Activated CD4-positive, alpha-beta T cell treated with anti-CD3 and anti-CD28 coated beads, Interleukin-2, amount 10 ng/mL, durations not matched to agents 7 days and 5 days (primary cell): ENCODE measurements at places on chromosomes 7 and 10. TPM values are rescaled to one million over a fixed set of nuclear protein-coding genes. Genes with fewer than 3 reads are reported as not detected.

DNA sequence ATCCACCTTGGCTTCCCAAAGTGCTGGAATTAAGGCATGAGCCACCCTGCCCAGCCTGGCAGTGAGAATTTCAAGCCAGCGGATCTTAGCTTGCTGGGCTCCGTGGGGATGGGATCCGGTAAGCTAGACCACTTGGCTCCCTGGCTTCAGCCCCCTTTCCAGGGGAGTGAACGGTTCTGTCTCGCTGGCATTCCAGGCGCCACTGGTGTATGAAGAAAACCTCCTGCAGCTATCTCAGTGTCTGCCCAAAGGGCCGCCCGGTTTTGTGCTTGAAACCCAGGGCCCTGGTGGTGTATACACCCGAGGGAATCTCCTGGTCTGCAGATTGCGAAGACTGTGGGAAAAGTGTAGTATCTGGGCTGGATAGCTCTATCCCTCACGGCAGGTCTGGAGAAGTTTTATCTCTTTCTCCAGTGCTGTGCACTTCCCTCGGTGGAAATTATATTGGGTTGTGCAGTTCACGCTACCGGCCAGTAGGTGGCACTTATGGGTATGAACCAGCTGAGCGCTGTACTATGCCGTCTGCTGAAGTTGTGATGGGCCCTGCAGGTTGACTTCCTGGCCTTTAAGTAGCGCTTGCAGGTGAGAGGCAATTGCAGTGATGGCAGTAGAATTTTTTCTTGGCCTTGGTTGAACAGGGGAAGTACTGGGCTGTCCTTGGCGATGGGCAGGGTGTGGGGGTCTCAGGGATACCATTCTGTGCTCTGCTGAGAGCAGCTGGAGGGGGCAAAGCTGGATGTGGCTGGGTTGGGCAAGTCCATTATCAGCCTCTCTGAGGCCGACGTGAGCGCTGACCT is 138.0 kb upstream of the MTPN start:
- no peak overlapping the region for H3K27ac ChIP-seq
- H3K4me3 ChIP-seq: no peak overlapping the region
- peaks cover 5% of the 10 kb centered on the region for H3K27me3 ChIP-seq

DNA sequence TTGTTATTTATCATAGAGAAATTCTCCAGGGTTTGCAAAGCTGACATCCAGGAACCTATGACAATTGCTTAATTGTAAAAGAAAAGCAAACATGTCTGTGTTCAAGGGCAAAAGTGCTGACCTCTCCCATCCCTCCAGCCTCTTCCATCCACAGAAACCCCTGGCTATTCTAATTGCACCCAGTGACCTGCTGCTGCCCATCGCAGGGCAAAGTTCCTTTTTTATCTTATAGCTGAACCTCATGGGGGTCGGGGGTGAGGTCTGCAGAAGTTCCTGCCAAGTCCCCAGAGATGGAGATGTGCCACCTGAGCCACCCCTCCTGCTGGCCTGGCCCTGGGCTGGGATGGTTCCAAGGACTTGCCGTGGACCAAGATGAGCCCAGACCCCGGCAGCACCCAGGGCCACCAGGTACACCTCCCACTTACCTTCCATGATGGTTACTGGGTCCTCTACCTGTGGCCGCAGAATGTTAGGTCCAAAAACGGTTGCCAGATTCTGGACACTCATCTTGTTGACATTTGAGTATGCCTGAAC is 146.5 kb downstream of the MAPK8 start:
- H3K4me3 ChIP-seq: no peak overlapping the region
- H3K4me1 ChIP-seq: no peaks in the 10 kb centered on the region
- DNase-seq: no peak
- no peaks in the 10 kb centered on the region for H3K36me3 ChIP-seq
- H3K27ac ChIP-seq: no peak overlapping the region
- no peaks in the 10 kb centered on the region for H3K27me3 ChIP-seq

DNA sequence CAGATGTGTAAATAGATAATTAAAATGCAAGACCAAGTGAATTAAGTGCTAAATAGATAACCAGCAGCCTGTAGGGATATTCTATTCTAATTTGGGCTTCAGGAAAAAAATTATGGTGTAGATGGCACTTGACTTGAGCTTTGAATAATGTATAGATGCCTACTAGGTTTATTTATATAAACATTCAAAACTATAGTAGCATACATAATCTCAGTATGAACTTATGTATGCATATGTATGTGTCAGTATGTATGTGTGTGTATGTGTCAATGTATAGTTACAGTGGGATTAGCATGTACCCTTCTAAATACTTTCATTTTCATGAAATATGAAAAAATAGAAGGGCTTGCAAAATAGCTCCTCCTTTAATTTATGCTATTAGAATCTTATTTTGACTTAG is 207.3 kb upstream of the PPP1R3A start:
- H3K27ac ChIP-seq: no peak overlapping the region
- no peaks in the 10 kb centered on the region for H3K27me3 ChIP-seq
- no peak for DNase-seq
- H3K36me3 ChIP-seq: no peaks in the 10 kb centered on the region

DNA sequence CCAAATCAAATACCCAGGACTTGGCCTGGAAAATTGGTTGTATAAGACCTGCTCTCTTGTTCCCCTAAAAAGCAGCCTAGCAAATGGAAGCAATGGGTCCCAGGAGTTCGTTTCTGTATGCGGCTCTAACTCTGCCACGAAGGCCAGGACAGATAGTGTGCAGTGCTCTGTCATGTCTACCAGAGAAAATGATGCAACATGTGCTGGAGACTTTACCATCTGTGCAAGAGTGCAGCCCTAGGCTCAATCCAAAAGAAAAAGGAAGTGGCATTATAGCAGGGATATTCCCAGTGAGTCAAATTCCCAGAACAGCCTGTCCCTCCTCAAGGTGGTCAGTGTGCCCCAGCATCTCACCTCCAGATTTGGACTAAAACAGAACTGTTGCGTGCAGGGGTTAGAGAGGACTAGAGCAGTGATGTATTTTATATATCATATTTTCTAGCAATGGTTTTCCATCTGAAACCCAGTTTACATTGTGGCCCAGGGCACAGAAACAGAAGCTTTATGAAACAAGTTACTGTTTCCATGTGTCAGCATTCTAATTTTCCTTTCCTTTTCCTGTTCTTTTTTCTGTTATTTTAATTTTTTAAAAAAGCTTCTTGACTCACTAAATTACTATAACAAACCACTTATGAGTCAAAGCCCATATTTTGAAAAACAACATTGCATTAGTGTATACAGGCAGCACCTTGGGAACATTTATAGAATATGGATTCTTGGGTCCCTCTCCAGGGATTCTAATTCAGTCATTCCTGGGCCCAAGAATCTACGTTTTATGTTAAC is 311.2 kb downstream of the RNLS start:
- peak overlapping the region; percentile 86 for H3K27ac ChIP-seq
- DNase-seq: no peak
- H3K4me1 ChIP-seq: peaks cover 47% of the 10 kb centered on the region

The SEC24C gene
- total RNA-seq: 93.1 TPM

GRCh38 chr7:99120501-99120900 is 23.4 kb downstream of the SMURF1 start:
- H3K36me3 ChIP-seq: peaks cover 26% of the 10 kb centered on the region
- no peak overlapping the region for H3K4me3 ChIP-seq
- DNase-seq: no peak
- H3K27me3 ChIP-seq: no peaks in the 10 kb centered on the region

The IGF2BP3 gene
- 1.2 TPM for total RNA-seq

DNA sequence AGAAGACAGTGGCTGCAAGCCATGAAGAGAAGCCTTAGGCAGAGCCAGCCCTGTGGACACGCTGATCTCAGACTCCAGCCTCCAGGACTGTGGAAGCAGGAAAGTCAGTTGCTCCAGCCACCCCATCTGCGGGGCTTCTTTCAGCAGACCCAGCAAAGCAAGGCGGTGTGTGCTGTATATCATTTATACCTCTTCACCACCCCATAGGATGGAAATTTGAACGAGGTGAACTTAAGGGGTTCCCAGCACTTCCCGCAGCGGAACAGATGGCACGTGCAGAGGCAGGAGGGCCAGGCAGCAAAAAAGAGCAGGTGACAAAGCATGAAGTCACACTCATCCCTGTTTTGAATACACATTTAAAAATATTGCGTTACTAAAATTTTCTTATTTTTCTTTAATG is 159.4 kb downstream of the ADARB2 start:
- H3K4me1 ChIP-seq: no peaks in the 10 kb centered on the region
- H3K27me3 ChIP-seq: no peaks in the 10 kb centered on the region
- DNase-seq: no peak
- H3K4me3 ChIP-seq: no peak overlapping the region
